GM12878 (cell line): ENCODE measurements at places on chromosomes 6 and 20. TPM values are rescaled to one million over a fixed set of nuclear protein-coding genes. Genes with fewer than 3 reads are reported as not detected.

The MOG gene
- not detected in 2 replicates for total RNA-seq

The CST5 gene
- not detected in 2 replicates for total RNA-seq

The RIPPLY2 gene
- 0.77 TPM in 1 of 2 replicates, not detected in the other for total RNA-seq

The LY6G5B gene
- 11.1 and 16.5 TPM in 2 replicates for total RNA-seq

The DDX43 gene
- 0.08 TPM in 1 of 2 replicates, not detected in the other for total RNA-seq

The ZSCAN12 gene
- total RNA-seq: 7.9 and 8.2 TPM in 2 replicates

The OOEP gene
- not detected in 2 replicates for total RNA-seq

The LRFN2 gene
- not detected in 2 replicates for total RNA-seq

The MCHR2 gene
- not detected in 2 replicates for total RNA-seq

The TFAP2D gene
- not detected in 2 replicates for total RNA-seq

The TRIM26 gene
- 76.4 and 79.6 TPM in 2 replicates for total RNA-seq

The C6orf58 gene
- not detected in 2 replicates for total RNA-seq

The CRISP2 gene
- not detected in 2 replicates for total RNA-seq

The SLC17A9 gene
- total RNA-seq: 60.2 and 74.1 TPM in 2 replicates

The TFAP2B gene
- total RNA-seq: 0.03 and 0.08 TPM in 2 replicates

The PKIB gene
- 0.19 and 0.74 TPM in 2 replicates for total RNA-seq

The TULP4 gene
- total RNA-seq: 31.1 and 31.2 TPM in 2 replicates

The ELOVL5 gene
- 187 and 196 TPM in 2 replicates for total RNA-seq

The SLC32A1 gene
- total RNA-seq: not detected in 2 replicates

The NEURL2 gene
- total RNA-seq: 4.7 and 5.7 TPM in 2 replicates

The FAM162B gene
- total RNA-seq: not detected in 2 replicates

The C6orf163 gene
- total RNA-seq: 1.3 and 1.4 TPM in 2 replicates

The THBD gene
- 0.05 TPM in 1 of 2 replicates, not detected in the other for total RNA-seq

The FHL5 gene
- total RNA-seq: not detected in 2 replicates

The ZSCAN16 gene
- 6.6 and 7.1 TPM in 2 replicates for total RNA-seq

The ZBTB22 gene
- total RNA-seq: 9.7 and 12.0 TPM in 2 replicates

The SYTL3 gene
- total RNA-seq: 7.1 and 8.4 TPM in 2 replicates

The GPLD1 gene
- 1.0 and 1.2 TPM in 2 replicates for total RNA-seq

The PROKR2 gene
- not detected in 2 replicates for total RNA-seq

The DEFB132 gene
- total RNA-seq: not detected in 2 replicates

The HLA-G gene
- total RNA-seq: 0.88 and 1.3 TPM in 2 replicates

The SPATS1 gene
- not detected in 2 replicates for total RNA-seq

The ALDH8A1 gene
- 0.66 and 0.97 TPM in 2 replicates for total RNA-seq

The IL17A gene
- total RNA-seq: not detected in 2 replicates

The SLC35B2 gene
- total RNA-seq: 33.5 and 35.8 TPM in 2 replicates

The POM121L2 gene
- total RNA-seq: not detected in 2 replicates

The LYRM4 gene
- 43.7 and 44.3 TPM in 2 replicates for total RNA-seq

The TPBG gene
- 0.48 and 0.59 TPM in 2 replicates for total RNA-seq

The DAAM2 gene
- 0.05 TPM in 1 of 2 replicates, not detected in the other for total RNA-seq

The SASH1 gene
- total RNA-seq: 0.21 and 0.45 TPM in 2 replicates

The BMP2 gene
- total RNA-seq: 1.4 and 1.5 TPM in 2 replicates

The BCAS1 gene
- total RNA-seq: 0.56 TPM in 2 replicates

The TRIM31 gene
- 0.18 and 0.35 TPM in 2 replicates for total RNA-seq
